Metanephros (tissue), 2 donors: ENCODE measurements at places on chromosomes 3 and 15. TPM values are rescaled to one million over a fixed set of nuclear protein-coding genes. Genes with fewer than 3 reads are reported as not detected.

Gene ATP10A
- total RNA-seq: 5.1 TPM

Gene KY
- 27.6 TPM for total RNA-seq

Gene LRRC31
- not detected for total RNA-seq

Gene LOXL1
- total RNA-seq: 35.1 TPM

Gene SLC9C1
- total RNA-seq: 1.5 TPM

Gene GPR87
- total RNA-seq: 0.12 TPM

Gene RTP3
- not detected for total RNA-seq

Gene GPR171
- total RNA-seq: 13.7 TPM

Gene KLHL40
- 38.8 TPM for total RNA-seq

Gene PARP15
- total RNA-seq: 1.6 TPM

Gene INO80
- total RNA-seq: 38.5 TPM
